ENCODE measurements at places on chromosomes 3 and 15.

DNA sequence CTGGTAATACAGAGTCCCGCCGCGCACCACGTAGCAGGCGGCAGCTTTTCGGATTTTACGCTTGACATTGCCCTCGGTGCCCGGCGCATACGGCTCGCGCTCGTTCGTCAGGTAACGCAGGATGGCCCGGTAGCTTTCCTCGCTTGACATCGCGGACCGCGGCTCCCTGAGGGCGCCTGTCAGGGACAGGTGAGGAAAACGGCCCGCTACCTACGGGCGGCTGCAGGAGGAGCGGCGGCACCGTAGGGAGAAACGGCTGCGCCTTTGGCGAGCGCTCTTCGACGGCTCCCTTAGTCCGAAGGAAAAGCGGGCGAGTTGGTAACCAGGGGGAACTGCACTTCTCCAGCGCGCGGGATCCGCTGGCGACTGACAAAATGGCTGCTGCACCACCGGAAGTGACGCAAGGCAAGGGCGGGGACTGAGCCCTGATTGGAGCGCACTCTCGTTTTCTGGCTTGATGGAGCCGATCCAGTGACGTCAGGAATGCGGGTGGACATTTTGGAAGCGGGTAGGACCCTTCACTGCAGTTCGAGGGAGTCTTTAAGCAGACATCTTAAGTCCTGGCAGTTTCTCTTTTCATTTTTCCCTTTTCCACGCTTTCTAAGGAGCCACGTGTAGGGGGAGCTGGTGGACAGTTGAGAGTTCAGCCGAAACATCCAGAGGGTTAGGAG is at the start of gene ZBTB11:
ZBTB11 (minus strand) TSS at position 368 of the 671 bp plus-strand sequence; CDS start at position 150, 218 bp downstream.
- DNase-seq: peak; percentile 100

DNA sequence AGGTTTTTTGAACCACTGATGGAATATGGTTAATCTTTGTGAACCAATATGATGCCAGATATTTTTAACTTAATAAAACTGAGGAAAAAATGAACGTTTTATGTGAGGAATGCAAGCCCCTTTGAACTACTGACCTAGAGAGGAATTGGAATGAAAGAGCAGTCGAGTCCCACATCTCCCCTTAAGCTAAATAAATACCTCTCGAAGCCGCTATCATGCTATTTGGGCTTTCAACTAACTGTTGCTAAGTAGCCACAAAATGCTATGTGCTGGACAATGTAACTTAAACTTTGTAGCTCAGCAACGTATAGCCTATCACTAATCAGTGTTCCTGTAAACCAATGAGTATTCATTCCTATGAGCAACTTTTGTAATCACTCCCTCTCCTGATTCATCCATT is 1037.2 kb downstream of the SQOR start:
- DNase-seq: no peak

DNA sequence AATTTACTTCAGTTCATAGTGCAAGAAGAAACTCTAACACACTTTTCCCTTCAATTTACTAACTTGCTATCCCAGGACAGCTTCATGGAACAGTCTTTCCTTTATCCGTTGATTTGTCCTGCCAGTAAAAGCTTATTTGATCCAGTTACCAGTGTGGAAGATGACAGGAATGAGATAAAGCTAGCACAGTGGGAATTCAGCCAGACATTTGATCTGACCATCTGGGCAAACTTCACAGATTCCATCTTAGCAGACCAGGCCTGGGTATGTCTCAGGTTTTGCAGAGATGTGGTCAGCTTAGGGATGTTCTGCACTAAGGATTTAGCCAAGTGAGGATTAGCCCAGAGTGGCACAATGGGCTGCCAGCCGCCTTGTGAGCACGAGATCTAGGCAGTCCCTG is 19.7 kb downstream of the CEMIP start:
- DNase-seq: no peak

DNA sequence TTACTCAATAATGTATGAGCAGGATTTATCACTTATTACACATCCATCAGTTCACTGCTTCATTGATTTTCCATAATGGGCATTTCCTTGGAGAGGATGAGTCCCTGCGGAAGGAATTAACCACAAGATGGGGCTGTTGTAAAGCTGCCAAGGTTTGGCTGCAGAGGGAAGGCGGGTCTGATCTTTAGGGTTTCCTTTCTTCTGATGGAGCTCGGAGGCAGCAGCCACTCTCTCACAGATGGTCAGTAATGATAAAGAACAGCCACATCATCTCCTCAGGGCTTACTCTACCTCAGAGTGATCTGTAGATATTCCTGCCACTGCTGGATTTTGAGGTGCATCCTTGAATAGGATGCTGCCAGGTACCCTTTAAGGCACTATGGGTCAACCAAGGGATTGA is 115.2 kb downstream of the USP13 start:
- no peak for DNase-seq

DNA sequence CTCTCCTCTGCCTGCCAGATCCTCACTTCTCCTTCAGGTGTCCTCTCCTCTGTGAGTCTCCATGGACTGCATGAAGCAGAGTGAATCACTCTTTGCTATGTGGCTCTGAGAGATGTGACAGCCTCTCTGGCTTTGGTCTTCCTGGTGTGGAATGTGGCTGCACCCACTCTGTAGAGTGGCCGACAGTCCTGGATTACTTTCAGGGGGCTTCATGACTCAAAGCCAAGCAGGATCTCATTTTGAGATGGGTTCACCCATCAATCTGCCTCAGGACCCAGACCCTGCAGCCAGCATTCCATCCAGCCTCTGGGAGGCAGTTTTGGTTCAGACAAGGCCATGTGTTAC is 221.9 kb upstream of the LYSMD4 start:
- no peak for DNase-seq
